ENCODE measurements at places on chromosomes 2 and 18.

DNA sequence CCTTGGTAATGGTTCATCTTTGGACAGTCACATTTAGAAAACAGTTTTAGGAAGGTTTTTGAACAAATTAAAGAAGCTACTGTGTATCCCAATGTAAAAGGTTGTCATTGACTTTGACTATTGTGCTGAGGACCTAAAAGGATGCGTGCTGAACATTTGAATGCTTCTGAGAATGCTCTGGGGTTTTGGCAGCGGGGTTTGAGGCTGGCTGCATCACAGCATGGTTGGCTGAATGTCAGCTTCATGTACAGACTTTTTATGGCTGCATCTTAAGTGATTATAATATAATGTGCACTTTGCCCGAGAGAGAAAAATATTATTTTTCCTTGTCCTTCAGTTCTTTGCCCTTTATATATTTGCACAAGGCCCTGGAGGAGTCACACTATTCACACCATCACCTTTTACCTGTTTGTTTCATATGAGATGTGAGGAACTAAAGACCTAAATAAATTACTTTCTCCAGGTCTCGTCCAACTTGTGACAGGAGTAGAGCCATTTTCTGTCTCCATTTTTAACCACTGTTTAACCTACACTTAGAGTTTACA, 125.9 kb downstream of the CCDC85A start:
- no peak for DNase-seq

GRCh38 chr2:240735476-240735875, 43.8 kb downstream of the AQP12A start:
- DNase-seq, result no peak

DNA sequence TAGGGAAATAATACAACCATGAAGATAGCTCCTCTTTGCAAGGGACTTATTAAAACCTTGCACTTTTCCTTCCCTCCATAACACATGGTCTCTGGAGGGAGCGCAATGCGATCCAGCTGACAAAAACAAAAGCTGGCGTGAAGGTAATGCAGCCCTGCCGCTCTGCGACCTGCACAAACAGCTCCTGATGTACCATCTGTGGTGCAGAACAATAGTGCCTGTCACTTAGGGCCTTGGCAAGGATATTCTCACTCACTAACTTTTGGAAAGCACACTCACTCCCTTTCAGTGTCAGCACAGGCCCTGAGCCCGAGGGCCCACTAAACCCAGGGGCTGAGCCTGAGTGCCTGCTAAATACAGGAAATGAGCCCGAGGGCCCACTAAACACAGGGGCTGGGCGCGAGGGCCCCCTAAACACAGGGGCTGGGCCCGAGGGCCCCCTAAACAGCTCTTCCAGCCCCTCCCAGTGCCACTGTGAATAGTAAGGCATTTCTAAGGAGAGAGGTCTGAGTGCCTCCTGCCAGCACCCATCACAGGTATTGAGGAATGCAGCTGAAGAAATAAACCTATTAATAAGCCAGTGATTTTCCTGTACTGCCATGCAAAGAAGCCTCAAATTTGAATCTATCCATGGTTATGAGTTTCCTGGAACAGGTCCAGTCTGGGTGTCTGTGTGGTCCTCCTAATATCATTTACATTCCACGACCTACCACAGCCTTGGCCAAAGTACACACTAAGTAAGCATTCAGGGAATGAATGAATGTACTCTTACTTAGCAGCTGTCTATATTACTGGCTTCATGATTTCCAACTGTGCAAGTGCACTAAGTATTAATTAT, 9.3 kb downstream of the L3MBTL4 start:
- DNase-seq, result no peak

GRCh38 chr2:195473862-195474261, 183.2 kb upstream of the SLC39A10 start:
- DNase-seq, result no peak

DNA sequence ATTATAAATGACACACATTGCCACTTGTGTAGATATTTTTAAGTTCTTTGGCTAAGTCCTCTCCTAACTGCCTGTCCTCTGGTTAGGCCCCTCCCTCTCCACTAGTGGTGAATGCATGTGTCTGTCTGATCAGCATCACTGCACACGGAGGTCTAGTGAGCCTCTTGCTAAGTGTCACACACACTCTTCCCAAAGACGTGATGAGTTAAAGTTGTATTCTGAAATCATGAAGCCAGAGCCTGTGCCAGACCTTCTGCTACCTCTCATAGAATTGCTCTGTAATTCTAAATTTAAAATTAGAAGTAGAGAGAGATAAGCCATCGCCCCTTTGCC, 41.3 kb downstream of the RALB start:
- DNase-seq, result no peak

DNA sequence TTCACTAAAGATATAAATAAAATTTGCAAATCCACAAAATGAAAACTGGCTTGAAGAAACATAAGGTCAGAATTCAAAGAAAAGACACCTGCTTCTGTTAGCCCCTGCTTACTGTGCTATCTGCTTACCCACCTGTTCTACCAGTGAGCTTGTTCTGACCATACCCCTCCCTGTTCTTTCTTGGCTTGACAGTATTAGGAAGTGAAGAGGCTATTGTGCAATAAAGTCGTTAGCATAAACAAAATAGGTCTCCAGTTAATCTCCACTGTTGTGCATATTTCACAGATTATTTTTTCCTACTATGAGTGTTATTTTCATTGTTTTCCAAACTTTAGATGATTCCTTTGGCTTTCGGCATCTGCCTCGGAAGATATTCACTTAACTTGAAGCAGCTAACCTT, 322.1 kb downstream of the CCDC85A start:
- no peak for DNase-seq
